ENCODE measurements at places on chromosomes 2 and 18.
A peak's percentile ranks its signal among the peaks of the same experiment; 100 is the strongest.

DNA sequence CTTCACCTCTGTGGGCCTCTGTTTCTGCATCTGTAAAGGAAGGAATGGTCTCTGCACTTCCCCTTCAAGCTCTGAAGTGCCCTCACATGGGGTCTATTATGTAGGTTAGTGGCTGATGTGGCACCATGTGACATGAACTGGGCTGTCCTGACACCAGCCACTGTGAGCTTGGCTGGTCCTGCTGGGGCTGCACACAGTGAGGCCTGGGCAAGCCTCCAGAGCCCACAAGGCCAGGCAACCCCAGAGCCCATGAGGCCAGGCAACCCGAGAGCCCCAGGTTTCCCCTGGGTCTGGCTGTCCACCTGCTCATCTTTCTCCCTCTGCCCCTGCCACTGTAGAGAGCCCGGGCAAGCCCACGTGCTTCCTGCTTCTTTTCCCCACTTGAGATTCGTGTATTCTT, 150.1 kb upstream of the SMAD2 start:
- no peak for DNase-seq

DNA sequence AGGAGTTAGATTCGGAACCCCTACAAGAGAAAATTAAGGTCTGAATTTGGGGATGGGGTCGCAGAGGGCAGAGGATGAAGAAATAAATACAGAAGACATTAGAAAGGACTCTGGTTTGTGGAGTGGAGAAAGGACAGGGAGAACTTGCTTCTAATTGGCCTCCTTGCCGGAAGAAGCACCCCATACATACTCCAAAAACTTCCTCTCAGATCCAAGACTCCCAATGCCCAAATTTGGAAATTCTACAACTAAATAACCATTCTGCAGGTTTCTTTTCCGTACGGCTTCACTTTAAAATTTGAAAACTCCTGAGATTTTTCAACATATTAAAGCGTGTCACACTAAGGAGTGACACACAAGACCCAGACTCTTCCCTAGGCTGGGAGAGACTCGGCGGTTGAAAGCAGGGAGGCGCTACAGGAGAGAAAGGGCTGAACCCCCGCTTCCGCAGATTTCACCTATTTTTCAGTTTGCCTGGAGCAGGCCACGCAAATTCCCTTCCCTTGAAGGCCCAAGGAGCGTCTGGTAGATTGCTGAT, 478 bp downstream of the CLHC1 start:
- peak; percentile 46 for DNase-seq

- no peak for DNase-seq
Observed at GRCh38 chr2:190979906-190980629, 33.9 kb downstream of the STAT1 start.

DNA sequence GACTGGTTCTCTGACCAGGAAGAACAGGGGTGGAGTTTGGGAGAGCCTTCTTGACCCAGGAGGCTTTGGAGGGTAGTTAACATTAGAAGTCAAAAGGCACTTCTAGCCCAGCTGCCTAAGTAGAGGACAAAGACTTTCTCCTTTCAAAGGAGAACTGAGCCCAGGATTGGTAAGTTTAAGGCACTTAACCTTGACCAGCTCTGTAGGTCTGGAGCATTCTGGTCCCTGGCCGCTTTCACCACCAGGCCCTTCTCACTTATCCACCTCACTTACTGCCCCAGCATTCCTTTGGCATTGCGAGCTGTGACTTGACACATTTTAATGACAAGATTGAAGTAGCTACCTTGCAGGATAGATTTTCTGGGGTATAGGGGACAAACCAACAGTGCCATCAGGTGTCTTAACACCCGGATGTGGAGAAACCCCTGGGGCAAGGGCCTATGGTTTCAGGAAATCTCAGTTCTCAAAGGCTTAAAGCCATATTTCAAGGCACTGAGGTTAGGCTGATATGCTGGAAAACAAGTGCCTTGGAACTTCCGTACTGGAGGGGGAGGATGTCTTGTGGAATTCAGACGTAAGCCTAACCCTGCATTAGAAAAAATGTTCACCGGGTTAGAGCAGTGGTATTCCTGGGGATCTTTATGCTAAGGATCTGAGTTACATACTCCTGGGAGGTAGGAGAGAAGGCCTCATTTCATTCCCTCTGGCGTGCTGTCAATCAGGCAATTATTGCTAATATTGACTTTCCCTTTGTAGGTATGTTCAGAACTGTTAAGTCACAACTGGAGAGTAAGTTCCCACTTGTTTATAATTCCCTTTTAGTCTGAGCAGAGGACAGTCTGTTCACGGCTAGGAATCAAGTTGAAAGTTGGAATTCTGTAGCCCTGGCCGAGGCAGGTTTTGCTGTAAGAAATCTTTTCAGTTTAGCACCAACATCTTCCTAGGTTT, 4.3 kb downstream of the C2orf68 start:
- DNase-seq = no peak

DNA sequence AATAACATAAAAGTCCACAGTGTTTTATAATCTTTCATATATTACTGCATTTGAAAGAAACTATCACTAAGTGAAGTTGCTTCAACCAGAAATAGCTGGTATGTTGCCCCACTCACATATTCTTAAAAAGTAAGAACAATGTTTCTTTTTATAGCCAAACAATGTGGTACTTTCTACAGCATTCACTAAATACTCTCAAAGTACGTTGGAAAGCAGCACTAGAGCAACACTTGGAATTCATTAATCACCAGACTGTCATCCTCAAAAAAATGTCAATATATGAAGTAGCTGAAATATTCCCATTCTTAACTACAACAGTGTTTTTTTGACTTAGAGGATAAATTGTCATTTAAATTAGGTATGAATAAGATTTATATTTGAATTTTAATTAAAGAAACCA, 32.8 kb downstream of the COBLL1 start:
- peak; percentile 9 for DNase-seq

DNA sequence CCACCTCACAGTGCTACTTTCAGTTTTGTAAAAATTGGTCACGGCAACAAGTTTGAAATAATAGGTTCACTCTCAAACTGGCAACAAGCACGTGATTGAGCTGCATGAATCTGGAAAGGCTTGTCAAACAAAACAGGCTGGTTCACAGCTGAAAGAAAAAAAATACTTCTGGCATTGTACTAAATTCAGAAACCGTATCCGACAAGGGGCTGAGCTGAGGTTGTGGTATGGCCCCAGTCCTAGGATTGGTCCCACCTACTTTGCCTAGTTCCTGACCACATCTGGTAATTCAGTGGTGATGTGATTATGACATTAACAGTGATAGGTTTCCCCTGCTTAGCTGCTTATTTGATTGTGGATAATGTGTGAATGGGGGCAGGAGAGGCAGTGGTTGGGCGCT, 326.5 kb upstream of the THUMPD2 start:
- DNase-seq = peak; percentile 68

- peak; percentile 52 for DNase-seq
Observed at GRCh38 chr2:20221555-20221973, 3.4 kb downstream of the SDC1 start.

DNA sequence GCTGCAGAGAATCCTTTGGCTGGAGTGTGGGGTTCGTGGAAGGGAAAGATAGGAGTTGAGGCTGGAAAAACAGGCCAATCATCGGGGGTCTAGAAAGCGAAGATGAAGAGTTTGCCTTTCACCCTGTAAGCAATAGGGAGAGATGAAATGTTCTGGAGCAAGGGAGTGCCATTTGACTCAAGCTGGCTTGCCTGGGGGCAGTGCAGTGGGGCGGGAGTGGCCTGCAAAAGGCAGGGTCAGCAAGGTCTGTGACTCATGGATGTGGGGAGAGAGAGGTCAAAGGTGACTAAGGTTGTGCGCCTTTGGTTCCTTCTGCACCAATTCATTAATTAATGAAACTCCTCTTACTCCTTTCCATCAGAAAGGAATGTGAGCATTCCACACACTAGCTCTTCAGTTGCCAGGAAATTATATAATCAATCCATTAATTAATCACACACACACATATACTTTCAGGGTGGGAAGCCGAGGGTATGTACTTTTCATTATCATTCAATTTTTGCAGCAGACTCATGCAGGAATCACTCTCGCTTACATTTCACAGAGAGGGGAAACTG, 227.6 kb downstream of the MYCN start:
- DNase-seq = no peak

GRCh38 chr2:169476459-169476858, 2.8 kb upstream of the BBS5 start:
- no peak for DNase-seq

- DNase-seq = peak; percentile 53
Observed at GRCh38 chr2:201797175-201797840, 9.0 kb upstream of the CDK15 start.

- no peak for DNase-seq
Observed at GRCh38 chr2:75421986-75422385, 138.8 kb downstream of the EVA1A start.

DNA sequence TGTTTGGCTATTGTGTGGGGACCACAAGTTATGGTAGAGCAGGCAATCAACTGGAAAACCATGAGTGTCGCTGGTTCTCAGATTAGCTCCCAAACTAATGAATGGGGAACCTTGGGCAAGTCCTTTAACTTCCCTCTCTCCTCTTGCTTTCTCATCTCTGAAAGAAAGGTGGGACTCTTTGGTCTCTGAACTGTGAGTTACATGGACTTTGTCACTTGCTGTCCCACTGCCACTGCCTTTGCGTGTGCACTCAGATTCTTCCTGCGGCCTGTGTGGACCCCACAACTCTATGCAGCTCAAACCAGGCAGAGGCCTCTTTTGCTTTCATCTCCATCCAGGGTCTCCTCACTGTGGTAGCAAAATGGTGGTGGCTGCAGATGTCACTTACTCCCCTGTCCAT, 86.7 kb downstream of the RNF144A start:
- DNase-seq = no peak

DNA sequence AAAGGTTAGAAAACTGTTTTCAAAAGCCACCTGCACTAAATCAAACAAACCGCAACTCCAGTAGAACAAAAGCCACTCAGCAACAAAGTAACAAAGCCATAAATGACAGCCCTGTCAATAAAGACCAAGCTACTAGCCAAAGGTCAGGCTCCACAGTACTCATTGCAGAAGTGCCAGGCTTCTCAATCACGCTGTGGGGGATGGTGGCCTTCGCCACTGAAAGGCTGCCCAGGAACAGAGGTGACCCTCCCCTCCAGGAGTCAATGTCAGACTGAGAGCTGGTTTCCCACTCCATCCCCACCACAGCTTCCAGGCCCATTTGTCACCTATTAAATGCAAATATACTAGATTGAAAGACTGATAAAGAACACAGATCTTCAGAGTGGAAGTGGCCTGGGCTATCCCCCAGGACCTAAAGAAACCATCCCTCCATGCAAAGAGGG, 5.9 kb downstream of the ATP8B1 start:
- no peak for DNase-seq

DNA sequence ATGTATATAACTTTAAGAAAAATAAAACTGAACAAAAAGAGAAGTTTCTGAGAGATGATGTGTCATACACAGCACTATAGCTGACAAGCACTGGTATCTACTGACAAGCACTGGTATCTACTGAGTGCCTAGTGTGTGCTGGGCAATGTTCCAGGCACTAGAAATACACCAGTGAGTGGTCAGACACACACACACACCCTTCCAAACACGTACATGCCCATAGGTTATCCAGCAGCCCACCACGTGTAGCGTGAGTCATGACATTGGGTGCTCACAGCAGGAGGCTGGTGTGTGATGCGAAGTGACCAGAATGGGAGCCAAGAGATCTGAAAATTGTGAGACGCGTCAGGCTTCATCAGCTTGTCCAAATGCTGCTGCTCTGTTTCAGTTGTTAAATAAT, 12.2 kb upstream of the GNAL start:
- DNase-seq = no peak

GRCh38 chr18:31720867-31721266, 36.5 kb upstream of the B4GALT6 start:
- no peak for DNase-seq

DNA sequence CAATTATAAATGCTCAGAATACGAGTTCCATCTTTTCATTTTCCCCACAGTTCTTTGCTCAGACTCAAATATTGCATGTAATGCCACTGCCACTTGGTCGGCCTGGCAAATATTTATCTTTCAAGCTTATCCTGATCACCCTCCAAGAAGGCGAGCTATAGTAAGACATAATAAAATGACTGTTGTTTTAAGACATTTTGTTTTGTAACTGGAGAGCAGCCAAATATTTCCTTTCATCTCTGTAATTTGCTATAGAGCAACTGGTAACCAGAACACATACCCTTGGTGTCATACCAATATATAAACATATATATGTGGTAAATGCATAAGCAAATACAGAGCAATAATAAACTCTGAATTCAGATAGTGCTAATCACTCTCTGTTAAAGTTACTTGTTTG, 7.3 kb upstream of the ATL2 start:
- DNase-seq = no peak

DNA sequence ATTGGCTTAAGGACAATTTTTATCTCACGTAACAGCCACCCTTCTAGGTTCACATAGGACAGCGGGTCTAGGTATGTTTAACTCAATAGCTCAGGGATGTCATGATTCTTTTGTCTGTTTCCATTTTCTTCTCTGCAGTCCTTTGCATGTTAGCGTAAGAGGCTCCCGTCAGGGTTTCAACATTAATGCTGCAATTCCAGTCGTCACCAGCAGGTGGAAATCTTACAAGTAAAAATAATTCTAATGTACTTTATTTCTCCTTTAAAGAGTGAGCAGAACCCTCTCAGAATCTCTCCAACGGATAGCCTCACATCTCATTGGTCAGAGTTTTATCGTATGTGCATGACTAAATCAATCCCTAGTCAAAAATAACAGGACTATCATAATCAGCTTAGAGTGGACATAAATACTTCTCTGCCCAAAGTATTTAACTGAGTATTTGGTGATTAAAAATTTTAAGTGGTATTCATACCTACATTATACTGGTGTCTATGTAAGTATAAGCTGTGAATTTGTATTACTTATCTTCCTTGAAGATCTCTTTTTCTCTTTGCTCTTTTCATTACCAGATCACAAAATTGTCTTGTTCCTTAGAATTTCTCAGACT, 487.2 kb upstream of the GCFC2 start:
- DNase-seq = peak; percentile 39

DNA sequence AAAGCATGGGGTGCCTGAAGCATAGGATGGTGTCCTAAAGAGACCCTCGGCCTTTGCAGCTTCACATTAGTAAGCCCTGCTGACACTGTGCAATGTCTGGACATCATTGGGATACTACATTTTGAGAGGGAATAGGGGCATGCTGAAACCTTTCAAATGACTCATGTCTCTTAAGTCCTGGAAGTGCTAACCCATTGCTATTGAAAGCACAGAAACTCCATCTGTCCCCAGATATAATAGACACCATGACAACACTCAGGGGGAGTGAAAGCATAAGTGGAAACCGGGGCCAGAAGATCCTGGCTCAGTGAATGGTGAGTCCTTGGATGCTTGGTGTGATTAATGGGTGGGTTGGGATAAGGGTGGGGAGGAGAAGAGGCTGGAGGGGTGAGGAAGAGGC, 595.5 kb upstream of the ID2 start:
- no peak for DNase-seq

- DNase-seq = no peak
Observed at GRCh38 chr2:163692611-163693482, 43.0 kb downstream of the FIGN start.

DNA sequence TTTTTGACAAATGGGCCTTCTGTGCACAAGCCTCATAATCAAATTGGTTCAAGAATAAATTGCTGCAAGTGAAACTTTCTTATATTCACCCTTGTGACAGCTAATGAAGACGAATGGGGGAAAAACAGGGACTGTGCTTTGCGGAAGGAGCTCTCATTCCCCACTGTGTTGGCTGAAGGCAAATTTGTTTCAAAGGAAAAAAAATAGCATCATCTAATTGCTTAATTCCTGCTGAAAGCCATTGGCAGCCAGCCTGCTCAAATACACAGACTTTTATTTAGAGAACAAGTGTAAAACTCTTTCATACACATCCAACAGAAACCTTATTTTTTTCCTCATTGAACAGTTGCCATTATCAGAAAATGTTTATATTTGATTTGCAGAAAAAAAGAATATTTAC, 172.3 kb downstream of the ARL6IP6 start:
- no peak for DNase-seq

- no peak for DNase-seq
Observed at GRCh38 chr2:197378086-197378485, 56.7 kb downstream of the SF3B1 start.
